ENCODE measurements at places on chromosomes 6 and 20.

DNA sequence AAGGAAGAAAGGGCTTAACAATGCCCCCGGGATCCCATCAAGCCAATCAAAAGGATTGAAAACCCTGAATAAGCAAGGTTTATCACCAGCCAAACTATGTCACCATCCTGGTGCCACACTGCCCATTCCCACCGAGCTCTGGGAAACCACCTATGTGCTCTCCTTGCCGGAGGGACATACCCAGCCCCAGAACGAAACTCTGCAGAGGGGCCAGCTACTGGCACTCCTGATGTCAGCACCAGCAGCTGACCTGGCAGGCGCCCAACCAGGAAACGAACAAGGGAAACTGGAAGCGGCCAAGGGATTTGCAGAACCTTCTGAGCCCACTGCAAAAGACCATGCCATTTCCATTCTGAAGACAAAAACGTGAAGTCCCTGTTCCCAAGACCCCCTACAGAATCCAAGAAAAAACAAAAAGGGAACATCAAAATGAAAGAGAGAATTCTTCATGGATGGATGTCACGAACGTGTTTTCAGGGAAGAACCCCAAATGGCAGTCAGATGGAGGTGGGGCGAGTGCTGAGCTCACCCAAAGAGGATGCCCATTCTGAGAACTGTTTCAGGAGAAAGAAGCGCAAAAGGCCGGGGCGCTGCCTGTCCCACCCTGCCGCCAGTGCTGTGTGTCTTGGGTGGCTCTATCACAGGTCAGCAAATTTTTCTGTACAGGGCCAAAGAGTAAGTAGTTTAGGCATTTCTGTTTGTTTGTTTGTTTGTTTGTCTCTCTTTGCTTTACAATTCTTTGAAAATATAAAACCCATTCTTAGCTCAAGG is 305.2 kb downstream of the ESR1 start:
- no peak for DNase-seq

- no peak for DNase-seq
These were observed 30.7 kb downstream of the PARD6B start for GRCh38 chr20:50762045-50762422.

DNA sequence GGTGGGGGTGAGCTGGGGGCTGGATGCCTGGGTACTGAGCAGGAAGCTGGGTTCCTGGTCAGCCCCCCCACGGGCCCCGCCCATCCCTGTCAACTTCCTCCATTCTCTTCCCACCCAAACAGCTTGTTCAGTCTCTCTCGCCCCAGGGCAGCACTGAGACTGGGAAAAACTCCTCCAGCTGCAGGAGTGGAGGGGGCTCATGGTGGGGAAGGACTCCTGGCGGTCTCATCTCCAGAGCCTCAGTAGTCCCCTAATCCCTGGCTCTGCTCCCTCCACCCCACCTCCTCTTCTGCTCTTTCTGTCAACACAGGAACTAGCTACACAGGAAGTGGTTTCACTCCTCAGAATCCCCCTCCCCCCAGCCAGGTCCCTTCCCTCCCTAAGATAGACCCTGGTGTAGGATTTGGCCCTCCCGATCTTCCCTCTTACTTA is at the start of gene GPSM3:
Gene GPSM3 (minus strand): TSS at position 36 of the 432 bp plus-strand sequence. CDS start 130 bp downstream, outside the sequence.
- peak; percentile 64 for DNase-seq

- DNase-seq: no peak
These were observed 17.5 kb upstream of the PANK2 start for GRCh38 chr20:3871550-3872265.

- DNase-seq: no peak
These were observed 10.7 kb downstream of the PSMG4 start for GRCh38 chr6:3269281-3269975.

GRCh38 chr6:140041056-140041455 is 666.6 kb upstream of the CITED2 start:
- no peak for DNase-seq

GRCh38 chr6:79072640-79073181 is 5.3 kb downstream of the PHIP start:
- DNase-seq: no peak

- DNase-seq: no peak
These were observed 149.1 kb upstream of the FAM83B start for GRCh38 chr6:54697424-54697823.

DNA sequence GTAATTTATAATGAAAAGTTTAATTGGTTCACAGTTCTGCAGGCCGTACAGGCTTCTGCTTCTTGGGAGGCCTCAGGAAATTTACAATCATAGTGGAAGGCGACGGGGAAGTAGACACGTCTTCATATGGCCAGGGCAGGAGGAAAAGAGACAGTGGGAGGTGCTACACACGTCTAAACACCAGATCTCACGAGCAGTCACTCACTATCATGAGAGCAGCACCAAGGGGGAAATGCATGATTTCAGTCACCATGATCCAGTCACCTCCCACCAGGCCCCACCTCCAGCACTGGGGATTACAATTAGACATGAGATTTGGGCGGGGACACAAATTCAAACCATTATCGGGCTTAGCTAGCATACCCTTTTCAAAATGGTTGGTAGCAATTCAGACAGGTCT is 41.2 kb downstream of the EIF2S2 start:
- DNase-seq: no peak

- DNase-seq: no peak
These were observed 23.9 kb upstream of the AHI1 start for GRCh38 chr6:135521431-135521830.

Measured in CD4-positive, alpha-beta T cell treated with Interleukin-21 for 1 hour (primary cell).